ENCODE measurements at places on chromosomes 2 and 18.

DNA sequence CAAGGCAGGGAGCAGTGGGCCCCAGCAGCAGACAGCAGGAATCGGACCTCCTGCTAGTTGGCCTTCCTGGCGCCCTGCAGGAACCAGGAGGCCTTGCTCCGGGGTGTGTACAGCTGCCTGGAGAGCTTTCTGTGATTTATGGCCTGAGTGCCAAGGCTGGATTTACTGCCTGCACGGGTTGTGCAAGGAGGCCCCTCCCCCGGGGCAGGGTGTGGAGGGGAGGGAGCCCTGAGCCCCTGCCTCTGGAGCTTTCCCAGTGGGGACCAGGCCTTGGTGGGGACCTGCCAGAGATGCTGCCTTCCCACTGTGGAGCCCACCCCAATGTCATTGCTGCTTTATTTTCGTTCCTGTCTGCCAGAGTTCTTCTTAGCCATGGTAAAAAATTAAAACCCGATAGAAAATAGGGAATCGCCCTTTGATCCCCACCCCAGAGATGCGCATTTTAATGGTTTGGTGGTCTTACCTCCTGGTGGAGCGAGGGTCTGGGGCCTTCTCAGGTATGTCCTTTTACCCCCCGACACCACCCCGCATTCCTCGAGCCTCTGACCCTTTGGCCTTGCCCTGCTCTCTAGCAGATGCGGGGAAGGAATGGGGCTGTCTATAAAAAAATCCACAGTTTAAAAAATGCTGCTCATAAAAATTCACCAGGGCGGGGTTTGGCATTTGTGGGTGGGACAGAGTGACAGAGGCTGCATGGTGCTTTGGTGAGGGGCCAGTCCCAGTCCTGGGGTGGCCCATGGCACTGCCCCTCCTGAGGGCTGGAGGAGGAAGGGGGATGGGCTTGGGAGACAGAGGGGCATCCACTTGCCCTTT lies 6.9 kb upstream of the RALB start:
- DNase-seq = no peak

- no peak for DNase-seq
Measured at GRCh38 chr2:182973441-182974352, 64.6 kb downstream of the NCKAP1 start.

DNA sequence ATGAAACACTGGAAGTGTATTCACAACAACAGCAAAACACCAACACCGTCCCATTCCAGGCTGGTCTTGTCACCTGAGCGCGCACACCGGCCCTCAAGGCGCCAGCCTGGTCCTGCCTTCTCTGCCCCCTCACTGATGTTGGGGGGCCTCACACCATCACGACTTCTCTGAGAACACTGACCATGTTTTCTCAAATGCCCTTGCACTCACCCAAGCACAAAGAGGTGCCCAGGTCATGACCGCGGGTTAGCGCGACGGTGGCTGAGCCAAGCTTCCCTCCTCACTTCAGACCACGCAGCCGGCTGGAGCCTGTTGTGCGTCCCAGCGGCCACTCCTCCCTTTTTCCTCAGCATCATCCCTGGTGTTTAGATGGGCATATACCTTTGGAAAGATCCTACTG lies 101.3 kb upstream of the SALL3 start:
- DNase-seq = no peak

GRCh38 chr2:218275371-218276072 lies 5.2 kb downstream of the PNKD start:
- no peak for DNase-seq

GRCh38 chr2:159029936-159030335 lies 61.5 kb downstream of the TANC1 start:
- DNase-seq = no peak

DNA sequence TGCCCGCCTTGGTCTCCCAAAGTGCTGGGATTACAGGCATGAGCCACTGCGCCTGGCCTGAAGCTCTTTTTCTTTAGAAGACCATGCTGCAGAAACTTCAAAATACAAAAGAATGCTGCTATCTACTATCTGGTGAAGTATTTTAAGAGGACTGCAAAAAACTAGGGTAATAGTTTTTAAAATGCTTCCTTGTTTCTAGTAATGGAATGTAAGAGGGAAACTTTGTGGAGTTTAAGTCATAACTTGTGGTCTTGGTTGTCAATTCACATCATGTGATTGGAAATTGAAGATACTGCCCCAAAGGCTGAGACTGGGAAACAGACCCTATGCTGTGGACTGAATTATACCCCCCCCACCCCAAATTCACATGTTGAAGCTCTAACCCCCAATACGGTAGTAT lies 68.3 kb downstream of the B3GNT2 start:
- DNase-seq = no peak

- no peak for DNase-seq
Measured at GRCh38 chr2:3666613-3666975, 8.6 kb downstream of the ALLC start.

- no peak for DNase-seq
Measured at GRCh38 chr18:34787931-34788532, 77.9 kb downstream of the DTNA start.

- no peak for DNase-seq
Measured at GRCh38 chr18:38453880-38454279, 888.3 kb upstream of the CELF4 start.

- no peak for DNase-seq
Measured at GRCh38 chr2:86695053-86695691, 24.9 kb upstream of the RMND5A start.

- DNase-seq = no peak
Measured at GRCh38 chr2:217530392-217531090, 472.3 kb downstream of the TNS1 start.

DNA sequence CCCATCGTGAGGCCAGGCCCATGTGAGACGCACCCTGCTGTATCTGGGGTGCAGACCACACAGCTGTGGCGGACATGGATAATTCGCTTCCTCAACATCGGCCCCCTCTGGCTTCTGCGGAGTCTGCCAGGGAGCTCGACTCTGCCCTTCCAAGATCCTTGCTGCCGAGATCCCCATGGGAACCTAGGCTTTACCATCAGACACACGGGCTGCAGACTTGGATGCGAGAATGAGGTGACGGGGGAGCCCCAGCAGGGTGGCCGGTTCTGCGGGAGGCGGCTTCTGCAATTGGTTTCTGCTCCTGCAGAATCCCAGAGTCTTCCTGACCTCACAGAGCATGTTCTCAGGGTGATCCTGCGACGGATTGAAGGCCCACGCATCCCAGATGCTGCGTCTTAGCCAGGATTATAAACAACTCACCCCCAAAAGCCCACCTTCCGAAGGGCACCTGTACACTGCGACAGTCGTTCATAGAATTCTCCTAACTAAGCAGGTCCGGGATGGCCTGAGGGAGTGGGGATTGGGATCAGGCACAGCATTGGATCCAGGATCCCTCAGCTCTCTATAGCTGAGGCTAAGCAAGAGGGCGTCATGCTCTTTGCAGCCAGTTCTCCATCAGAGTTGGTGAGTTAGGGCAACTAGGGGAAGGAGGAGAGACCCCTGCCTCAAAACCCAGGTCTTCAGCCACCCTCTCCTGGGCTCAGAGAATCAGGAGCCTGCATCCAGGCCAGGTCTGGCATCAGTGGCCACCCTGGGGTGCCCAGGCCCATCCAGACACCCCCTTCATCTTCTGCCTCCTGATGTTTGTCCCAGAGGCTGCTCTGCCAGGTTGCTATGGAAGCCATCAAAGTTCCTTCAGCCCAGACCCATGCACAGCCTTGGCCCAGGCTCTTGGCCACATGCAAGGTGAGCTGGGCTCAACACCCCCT lies 74.7 kb upstream of the SNTG2 start:
- no peak for DNase-seq

- DNase-seq = no peak
Measured at GRCh38 chr2:62741954-62742722, 36.6 kb downstream of the EHBP1 start.

DNA sequence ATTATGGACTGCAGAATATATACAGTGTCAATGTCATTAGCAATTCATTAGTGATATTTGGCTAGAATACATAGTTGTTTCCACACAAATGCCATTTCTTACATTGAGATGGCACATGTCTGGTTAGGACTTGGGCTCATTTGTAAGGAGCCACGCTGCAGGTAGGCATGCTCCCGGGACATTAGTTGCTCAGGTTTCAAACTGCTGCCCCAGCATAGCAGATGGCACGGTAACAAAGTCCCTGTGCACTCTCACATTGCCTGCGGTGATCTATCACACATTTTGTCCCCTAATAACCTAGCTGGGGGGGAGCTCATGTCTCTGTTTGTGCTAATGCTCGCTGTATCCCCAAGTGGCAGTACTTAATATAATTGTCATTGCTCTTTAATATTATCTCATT lies 185.1 kb downstream of the NEDD4L start:
- no peak for DNase-seq

GRCh38 chr2:96181529-96181928 lies 27.1 kb downstream of the STARD7 start:
- DNase-seq = no peak

GRCh38 chr18:57077786-57078552 lies 68.9 kb upstream of the BOD1L2 start:
- DNase-seq = peak; percentile 3

- DNase-seq = no peak
Measured at GRCh38 chr18:65093346-65093745, 657.5 kb upstream of the CDH7 start.

GRCh38 chr18:42305869-42306593 lies 351.0 kb downstream of the PIK3C3 start:
- no peak for DNase-seq

GRCh38 chr2:20023688-20024087 lies 11.2 kb upstream of the MATN3 start:
- no peak for DNase-seq

GRCh38 chr2:38991899-38992298 lies 102.2 kb downstream of the ARHGEF33 start:
- DNase-seq = no peak
